NCI-H524 treated with DMSO at 0.1 percent for 48 hours (cell line): ENCODE measurements at places on chromosomes 2 and 18.
A peak's percentile ranks its signal among the peaks of the same experiment; 100 is the strongest.

GRCh38 chr18:24595561-24596031, 135.2 kb downstream of the HRH4 start:
- no peak for DNase-seq

DNA sequence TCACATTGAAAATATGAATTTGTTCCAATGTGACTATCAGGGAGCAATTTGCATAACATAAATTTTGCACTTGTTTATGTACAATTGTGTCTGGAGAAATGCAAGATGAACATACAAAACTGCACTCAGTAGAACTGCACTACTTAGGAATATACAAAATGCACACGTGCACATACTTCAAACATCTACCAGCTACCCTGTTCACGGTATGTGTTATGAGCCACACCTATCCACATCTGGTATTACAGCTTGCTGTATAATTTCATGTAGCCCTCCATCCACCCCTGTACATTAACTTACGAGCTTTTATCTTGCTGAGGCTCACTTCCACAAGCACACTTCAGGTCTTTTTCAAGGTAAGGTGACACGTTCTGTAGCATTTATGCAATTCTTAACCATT, 373.5 kb upstream of the ZEB2 start:
- DNase-seq, result no peak

- no peak for DNase-seq
Observed at GRCh38 chr2:114800371-114800770, 357.9 kb downstream of the DPP10 start.

- DNase-seq, result no peak
Observed at GRCh38 chr2:58606799-58607198, 365.7 kb upstream of the FANCL start.

- DNase-seq, result no peak
Observed at GRCh38 chr18:10705291-10705690, 179.5 kb downstream of the NAPG start.

DNA sequence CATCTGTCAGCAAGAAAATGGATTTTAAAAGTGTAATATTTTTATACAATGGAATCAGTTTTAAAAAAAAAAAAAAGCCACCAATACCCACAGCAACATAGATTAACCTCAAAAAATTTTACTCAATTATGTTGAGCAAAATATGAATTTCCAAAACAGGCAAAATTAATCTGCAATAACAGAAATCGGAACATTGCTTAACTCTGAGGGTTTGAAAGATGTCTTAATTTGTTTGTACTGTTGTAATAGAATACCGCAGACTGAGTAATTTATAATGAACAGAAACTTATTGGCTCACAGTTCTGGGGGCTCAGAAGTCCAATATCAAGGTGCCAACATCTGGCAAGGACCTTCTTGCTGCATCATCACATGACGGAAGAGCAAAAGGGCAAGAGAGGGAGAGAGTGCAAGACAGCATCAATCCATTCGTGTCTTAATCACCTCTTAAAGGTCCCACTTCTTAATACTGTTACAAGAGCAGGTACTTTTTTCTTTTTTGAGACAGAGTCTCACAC, 31.8 kb upstream of the TNFAIP6 start:
- no peak for DNase-seq

- DNase-seq, result no peak
Observed at GRCh38 chr2:40173276-40173675, 278.6 kb downstream of the SLC8A1 start.

- DNase-seq, result no peak
Observed at GRCh38 chr18:40738321-40738880, 1216.6 kb upstream of the PIK3C3 start.

- no peak for DNase-seq
Observed at GRCh38 chr2:74740741-74741431, 86.8 kb downstream of the SEMA4F start.

- no peak for DNase-seq
Observed at GRCh38 chr2:224841910-224842309, 125.7 kb upstream of the CCDC195 start.

DNA sequence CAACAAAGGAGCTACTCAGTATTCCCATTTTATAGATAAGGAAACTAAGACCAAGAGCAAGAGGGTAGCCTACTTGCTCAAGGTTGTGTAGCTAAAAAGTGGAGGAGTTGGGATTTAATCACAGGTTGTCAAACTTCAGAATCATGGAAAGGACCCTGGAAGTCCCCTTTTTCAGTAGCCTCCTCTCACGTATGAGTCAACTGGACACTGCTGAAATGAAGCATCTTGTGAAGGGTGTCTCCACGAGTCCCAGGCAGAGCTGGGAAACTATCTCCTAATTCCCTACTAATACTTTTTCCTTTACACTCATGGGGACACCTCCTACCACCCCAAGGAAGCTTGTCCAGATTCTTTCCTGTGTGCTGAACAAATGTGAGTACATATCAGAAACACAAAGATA, 155.8 kb downstream of the RHBDD1 start:
- no peak for DNase-seq

GRCh38 chr18:55250768-55251173, 291.5 kb upstream of the CCDC68 start:
- DNase-seq, result no peak

GRCh38 chr2:11329776-11330175, 14.7 kb downstream of the ROCK2 start:
- no peak for DNase-seq

DNA sequence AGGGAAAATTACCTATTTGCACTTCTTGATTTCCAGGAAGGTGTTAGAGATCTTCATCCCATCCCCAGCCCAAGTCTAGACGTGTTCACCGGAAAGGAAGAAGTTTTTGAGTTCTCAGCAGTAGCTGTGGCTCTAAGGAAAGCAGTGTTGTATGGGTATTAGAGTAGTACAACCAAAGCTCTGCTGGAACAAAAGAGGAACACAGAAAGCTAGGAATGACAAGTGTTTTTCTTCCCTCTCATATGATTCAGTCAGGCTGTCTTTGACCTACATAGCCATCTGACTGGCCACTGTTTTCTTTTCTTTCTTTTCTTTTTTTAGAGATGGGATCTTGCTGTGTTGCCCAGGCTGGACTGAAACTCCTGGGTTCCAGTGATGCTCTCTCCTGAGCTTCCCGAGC, 82.7 kb upstream of the SLC39A10 start:
- no peak for DNase-seq

- DNase-seq, result no peak
Observed at GRCh38 chr2:61807036-61807757, 46.7 kb downstream of the FAM161A start.

DNA sequence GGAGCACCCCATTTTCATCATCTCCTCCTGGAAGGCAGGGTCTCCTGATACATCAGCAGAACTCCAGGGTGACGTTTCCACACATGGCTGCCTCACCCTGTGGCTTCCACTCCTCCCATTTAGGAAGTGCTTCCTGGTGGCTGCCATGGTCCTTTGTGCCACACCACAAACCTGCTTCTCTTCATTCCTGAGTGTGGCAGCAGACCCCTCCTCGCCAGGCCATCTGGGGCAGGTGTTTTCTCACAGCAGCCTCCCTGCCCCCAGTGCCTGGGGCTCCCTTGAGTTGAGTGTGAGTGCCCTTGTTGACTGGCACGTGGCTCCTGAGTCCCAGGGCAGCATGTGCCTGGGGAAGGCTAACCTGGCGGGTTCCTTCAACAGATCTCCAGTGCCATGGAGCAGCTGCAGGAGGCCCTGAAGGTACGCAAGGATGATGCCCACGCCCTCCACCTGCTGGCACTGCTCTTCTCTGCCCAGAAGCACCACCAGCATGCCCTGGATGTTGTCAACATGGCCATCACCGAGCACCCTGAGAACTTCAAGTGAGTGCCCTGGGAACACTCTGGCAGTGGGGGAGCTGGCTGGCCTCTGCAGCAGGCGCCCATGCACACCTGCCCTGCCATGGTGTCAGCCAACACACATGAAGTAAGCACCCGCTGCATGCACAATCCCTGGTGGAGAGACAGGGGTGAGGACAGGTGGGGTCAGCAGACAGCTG, 113.4 kb upstream of the MCFD2 start:
- no peak for DNase-seq

DNA sequence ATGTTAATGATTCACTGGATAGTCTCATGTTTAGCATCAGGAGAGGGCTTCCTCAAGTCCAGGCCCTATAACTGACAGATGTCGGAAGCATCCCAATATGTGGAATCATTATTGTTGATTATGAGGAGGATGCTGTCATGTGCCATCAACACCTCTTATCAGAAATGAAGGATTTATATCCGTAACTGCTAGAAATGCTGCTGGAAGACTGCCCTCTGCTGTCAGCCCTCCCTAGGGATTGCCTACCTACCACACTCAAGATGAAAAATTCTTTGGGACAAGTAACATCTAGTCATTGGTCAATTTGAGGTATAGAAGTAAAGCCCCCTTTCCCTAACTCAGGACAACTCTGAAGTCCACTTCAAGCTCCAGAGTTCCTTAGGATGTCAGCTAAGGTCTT, 1166.5 kb upstream of the NXPH2 start:
- DNase-seq, result no peak

- DNase-seq, result no peak
Observed at GRCh38 chr2:84870306-84870705, 10.6 kb downstream of the TRABD2A start.

DNA sequence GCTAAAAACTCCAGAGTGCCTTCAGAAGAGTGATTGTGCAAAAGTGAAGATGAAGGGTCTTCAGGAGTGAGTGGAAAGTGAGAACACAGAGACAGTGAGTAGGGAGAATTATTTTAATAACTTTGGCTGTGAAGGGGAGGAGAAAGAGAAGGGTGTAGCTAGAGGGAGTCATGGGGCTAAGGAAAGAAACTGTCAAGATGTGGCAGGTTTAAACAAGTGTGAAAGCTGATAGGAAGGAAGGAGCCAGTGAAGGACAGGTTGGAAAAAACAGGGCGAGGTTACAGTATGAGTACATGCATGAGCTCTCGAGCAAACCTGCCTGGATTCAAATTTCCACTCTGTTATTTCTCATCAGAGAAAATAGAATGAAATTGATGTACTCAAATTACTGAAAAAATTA, 17.8 kb downstream of the IL1F10 start:
- no peak for DNase-seq

DNA sequence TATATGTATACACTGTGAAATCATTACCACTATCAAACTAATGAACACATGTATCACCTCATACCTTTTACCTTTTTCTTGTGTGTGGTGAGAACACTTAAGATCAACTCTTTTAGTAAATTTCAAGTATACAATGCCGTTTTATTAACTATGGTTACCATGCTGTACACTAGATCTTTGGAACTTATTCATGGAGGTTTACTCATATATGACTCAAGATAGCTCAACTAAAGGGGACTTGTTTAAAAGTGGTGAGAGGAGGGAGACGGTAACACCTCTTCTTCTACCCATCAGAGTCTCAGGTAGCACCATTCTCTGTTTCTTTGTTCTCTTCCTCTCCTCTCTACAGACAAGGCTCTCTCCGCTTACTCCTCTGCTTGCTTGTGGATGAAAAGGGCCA, 36.1 kb upstream of the TMEM178A start:
- DNase-seq, result no peak

DNA sequence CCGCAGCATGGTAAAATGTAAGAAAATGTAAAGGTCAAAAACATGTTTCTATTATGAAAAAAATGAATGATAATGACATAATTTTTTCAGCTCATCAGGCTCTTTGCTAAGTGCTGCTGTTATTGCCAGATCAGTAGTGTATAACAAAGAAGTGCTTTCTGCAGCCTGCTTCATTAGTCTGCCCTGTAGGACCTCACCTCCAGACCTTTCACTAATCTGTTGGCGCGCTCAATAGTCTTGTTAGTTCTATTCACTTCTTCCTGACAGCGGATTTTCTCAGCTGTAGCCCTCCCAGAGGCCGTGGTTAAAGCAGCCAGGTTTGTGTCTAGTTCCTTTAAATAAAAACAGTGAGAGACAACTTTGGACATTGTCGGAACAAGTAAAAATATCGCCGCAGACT, 97.7 kb downstream of the CDCA7 start:
- no peak for DNase-seq

DNA sequence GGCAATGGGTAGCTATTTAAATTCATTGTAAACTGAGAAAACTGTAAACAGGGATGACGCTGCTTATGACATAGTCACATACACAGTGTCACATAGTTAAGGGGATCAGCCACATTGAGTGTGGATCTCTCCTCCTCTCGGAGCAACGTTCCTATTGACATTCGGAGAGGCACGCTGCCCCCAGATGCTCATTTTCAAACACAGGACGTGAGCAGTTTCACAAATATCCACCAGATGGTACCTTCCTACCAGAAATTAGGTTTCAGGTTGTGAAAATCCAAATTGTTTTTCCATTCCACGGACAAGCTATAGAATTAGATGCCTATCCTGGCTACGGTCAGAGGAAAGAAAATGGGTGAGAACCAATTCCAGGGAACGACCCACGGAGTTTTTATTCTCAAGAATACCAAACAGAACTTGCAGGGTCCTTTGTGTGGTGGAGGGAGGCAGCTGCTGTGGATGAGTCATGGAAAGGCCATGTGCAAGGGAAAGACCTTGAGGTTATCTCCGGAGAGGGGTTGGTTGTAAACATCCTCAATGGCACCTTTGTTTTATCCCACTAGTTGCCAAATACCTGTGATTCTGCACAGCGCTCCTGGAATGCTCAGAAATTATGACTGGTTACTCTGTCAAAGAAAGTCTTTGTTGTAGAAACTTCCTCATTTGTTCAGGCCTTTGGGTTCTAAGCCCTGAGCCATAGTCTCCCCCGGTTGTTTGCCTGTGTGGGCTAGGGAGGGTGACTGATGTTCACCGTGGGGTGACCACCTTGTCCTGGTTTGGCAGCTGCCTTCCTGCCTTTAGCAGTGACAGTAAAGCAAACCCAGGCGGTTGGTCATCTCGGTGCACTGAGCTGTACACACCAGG, 88.0 kb downstream of the ACTR3 start:
- peak; percentile 14 for DNase-seq

GRCh38 chr18:37946324-37946723, 380.7 kb upstream of the CELF4 start:
- no peak for DNase-seq

DNA sequence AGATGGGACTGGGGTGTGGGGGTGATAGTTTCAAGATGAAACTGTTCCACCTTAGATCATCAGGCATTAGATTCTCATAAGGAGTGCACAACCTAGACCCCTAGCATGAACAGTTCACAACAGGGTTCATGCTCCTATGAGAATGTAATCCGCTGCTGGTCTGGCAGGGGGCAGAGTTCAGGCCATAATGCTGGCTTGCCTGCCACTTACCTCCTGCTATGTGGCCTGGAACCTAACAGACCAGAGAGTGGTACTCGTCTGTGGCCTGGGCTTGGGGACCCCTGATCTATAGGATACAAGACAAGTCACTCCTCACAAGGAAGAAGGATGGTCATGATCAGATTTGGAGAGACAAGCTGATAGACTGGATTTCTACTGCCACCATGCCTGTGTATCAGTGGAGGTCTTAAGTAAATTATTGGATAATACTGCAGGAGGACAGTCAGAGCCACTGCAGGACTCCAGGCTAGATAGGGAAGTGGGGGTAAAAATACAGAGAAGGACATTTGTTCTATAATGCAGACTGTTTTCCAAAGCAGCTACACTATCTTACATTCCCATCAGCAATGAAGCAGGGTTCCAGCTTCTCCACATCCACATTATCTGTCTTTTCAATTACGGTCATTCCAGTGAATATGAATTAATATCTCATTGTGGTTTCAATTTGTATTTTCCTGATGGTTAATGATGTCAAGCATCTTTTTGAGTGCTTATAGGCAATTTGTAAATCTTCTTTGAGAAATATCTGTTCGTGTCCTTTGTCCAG, 28.8 kb upstream of the APOB start:
- no peak for DNase-seq
